Activated naive CD4-positive, alpha-beta T cell treated with anti-CD3 and anti-CD28 coated beads for 36 hours (primary cell): ENCODE measurements at places on chromosomes 2 and 18.

DNA sequence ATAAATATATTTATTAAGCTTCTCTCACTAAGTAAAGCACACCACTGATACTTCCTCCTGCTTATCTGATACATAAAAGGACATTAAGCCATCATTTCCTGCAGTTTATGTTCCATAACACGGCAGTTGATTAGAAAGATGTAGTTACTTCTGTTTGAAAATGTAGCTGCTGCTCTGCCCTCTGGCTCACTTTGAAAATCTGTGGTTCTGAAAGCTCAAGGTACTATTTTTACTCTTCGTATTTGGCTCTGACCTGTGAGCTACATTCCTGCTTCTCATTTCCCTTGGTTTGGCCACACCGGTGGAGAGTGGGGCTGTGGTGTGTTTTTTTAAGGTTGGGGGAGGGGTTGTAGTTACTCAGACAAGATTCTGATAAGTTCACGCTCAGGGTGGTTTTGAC, 12.8 kb upstream of the TTN start:
- DNase-seq, result peak; percentile 7

DNA sequence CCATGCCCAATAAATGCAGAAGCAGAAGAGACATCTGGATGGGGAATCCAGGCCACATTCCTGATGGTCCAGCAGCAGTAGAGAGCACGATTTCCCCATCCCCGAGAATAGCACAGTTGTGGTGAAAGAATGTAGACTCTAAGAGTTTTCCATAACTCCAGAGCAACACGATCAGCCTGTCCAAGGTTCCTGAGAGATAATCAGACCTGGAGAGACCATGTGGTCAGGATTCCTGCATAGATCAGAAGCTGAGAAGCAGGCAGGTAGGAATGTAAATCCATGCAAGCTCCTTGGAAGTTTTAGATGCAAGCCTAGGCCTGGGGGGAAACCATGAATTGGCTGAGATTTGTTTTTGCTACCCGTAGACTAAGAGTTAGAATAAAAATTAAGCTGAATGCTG, 34.2 kb upstream of the PTPRM start:
- no peak for DNase-seq

DNA sequence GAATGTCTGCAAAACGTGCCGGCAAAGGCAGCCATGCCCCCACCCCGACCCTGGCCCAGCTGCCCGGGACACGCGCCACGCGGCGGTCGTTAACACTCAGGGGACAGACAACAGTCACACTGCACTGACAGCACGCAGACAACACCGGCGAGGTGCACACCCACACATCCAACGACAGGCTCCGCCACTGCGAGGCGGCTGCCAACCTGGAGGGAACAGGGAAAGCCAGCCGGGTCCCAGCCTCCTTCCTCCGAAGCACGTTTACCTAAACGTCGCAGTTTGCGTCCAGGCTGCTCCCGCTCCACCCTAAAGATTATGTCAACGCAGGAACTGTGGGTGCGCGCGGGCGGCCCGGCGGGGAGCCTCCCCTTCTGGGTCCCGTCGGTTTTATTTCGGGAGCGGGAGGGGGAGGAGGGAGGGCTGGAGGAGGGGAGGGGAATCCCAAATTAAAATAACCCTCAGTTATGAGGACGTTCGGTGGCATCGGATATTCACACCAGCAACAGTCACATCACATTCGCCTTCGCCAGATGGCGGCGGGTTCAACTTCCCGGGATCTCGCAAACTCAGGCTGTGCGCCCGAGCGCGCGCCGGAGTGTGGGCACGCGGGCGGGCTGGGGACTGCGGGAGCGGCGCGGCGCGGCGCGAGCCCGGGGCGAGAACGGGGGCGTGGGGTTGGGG, 644 bp downstream of the PTGR3 start:
- DNase-seq, result peak; percentile 73

GRCh38 chr2:24881623-24882022, 38.4 kb downstream of the ADCY3 start:
- no peak for DNase-seq

GRCh38 chr2:39524756-39525635, 87.9 kb upstream of the MAP4K3 start:
- no peak for DNase-seq

- no peak for DNase-seq
Observed at GRCh38 chr2:164515030-164515429, 106.3 kb downstream of the GRB14 start.

DNA sequence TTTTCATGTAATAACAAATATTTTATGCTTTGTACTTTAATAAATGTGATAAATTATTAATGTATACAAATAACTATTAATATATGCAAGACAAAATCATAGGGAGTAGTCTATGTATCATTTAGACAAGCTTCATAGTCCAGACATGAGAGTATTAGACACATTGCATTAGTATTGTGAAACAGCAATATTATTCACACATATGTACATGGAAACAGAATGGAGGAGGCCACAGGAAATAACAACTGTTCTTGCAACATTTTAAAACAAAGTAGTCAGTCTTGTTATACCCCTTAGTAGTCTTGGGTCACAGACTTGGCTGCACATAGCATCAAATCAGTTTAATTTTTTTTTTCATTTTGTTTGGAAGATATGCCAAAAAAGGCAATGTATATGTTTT, 15.8 kb downstream of the DSC1 start:
- DNase-seq, result no peak

DNA sequence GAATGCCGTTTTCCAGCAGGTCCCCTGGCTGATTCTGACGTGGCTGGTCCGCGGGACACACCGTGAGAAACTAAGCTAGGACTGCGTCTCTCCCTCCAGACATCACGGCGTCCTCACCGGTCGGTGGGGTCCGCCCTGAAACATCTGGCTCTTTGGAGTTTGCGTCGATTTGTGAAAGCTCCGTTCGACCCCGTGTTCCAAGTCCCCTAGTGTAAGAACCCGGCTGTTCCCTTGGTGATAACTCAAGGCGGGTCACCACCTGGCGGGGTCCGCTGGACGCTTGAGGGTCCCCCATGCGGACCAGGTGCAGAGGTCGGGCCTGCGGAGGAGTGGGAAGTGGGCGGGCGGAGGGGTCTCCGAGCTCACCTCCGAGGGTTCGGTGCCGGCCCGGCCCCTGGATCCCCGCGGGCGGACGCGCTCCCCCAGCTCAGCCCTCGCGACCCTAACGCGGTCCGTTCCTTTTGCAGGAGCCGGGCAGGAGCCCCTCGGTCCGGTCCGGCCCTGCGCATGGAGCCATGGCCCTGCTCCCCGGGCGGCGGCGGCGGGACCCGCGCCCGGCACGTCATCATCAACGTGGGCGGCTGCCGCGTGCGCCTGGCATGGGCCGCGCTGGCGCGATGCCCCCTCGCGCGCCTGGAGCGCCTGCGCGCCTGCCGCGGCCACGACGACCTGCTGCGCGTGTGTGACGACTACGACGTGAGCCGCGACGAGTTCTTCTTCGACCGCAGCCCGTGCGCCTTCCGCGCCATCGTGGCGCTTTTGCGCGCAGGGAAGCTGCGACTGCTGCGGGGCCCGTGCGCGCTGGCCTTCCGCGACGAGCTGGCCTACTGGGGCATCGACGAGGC, 65.6 kb downstream of the KCNG2 start:
- no peak for DNase-seq

DNA sequence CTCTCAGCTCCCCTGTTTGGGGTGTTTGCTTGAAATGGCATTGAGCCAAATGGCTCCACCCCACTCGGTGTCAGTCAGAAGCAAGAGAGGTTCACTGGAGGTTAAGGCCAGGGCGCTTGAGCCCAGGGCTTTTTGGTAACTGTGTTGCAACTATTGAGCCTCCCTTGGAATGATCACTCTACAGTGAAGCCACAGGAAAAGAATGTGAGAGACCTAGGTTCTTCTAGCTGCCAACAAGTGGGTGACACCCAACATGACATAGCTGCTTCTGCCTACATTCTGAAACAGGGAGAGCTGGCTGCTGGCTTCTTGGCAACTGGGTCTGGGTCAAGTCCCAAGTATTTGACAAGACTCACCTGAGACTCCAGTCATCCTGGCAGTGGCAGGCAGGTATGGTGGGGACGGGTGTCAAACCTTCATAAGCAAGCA, 7.1 kb upstream of the GRHL1 start:
- no peak for DNase-seq

DNA sequence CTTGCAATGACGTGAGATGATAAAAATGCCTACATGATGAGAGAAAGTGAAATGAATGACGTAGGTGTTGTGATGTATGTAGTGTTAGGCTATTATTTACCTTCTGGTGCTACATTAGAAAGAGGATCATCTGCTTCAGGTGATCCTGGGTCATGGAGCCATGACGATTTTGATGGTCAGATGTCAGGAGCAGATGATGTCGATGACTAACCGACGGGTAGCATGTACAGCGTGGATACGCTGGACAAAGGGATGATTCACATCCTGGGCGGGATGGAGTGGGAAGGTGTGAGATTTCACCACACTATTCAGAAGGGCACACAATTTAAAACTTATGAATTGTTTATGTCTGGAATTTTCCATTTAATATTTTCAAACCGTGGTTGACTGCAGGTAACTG, 43.5 kb upstream of the ACVR1C start:
- no peak for DNase-seq

GRCh38 chr2:60958800-60959199, 58.7 kb upstream of the PEX13 start:
- DNase-seq, result no peak

- no peak for DNase-seq
Observed at GRCh38 chr18:53911200-53911599, 313.3 kb downstream of the MBD2 start.

GRCh38 chr18:37484983-37485834, 80.4 kb downstream of the CELF4 start:
- peak; percentile 23 for DNase-seq

DNA sequence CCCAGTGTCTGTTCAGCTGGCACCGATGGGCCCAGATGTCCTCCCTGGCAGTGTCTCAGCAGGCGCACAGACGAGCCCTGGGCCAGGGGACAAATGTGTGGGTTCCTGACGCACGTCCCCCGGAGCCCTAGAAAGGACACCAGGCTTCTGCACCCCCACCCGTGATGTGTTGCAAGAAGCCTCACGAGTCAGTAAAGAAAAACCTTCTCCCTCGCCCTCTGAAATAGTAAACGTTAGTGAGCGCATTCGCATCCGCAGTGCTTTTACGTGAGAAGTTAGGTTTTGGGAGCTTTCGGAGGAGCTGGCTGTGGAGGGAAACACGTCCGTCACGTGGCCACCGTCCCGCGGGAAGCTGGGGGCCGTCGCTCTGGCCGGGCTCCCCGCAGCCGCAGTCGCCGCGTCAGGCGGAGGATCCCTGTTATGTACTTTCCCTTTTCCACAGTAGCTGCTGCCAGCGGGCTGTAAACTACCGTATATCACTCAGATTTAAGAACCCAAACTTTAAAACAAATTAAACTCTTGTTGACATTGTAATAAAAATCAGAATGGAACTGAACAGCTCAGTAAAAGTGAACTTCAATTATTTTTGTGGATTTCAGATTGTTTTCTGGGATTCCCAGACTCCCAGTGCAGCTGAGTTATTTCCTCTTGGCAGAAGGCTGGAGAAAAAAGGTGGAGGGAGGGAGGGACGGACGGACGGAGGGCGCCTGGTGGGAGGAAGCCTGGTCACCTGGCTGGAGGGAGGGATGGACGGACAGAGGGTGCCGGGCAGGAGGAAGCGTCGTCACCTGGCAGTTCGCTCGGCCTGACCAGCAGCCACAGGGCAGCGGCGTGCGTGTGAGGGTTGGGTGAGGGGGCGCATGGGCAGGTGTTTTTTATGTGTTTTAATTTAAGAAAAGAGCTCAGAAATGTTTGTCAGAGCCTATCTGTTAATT, 112.1 kb downstream of the NFATC1 start:
- peak; percentile 49 for DNase-seq

- DNase-seq, result no peak
Observed at GRCh38 chr2:224174990-224175389, 135.9 kb upstream of the SERPINE2 start.

GRCh38 chr2:210546424-210547208, 9.8 kb upstream of the CPS1 start:
- DNase-seq, result no peak

GRCh38 chr2:118937817-118938216, 4.2 kb upstream of the MARCO start:
- no peak for DNase-seq

- DNase-seq, result no peak
Observed at GRCh38 chr18:36576339-36576738, 252.5 kb downstream of the TPGS2 start.

GRCh38 chr18:24710474-24710873, 250.0 kb downstream of the HRH4 start:
- DNase-seq, result no peak

- no peak for DNase-seq
Observed at GRCh38 chr2:156933645-156934225, 323.8 kb upstream of the GALNT5 start.

- DNase-seq, result peak; percentile 66
Observed at GRCh38 chr2:219249203-219249980, 3.7 kb upstream of the TUBA4B start.

DNA sequence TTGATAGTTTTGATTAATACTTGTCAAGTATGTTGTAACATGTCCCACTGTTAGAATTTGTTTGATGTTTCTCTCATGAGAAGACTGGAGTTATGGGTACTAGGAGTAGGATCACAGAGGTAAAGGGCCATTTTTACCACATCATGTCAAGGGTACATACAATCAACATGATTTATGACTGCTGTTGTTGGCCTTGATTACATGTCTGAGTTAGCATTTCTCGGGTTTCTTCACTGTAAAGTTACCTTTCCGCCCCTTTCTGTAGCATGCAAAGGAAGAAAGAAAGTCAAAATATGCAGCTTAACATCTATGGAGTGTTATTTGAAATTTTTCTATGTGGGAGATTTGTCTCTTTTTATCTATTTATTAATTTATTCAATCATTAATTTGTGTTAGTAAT, 1456.4 kb downstream of the SUCLG1 start:
- DNase-seq, result no peak
